ENCODE measurements at places on chromosomes 16 and 17. TPM values are rescaled to one million over a fixed set of nuclear protein-coding genes. Genes with fewer than 3 reads are reported as not detected.

Gene NT5C3B
- total RNA-seq: 25.7 TPM

Gene SUPT4H1
- total RNA-seq: 47.0 TPM

Gene HCRT
- total RNA-seq: not detected

Gene NEUROD2
- not detected for total RNA-seq

DNA sequence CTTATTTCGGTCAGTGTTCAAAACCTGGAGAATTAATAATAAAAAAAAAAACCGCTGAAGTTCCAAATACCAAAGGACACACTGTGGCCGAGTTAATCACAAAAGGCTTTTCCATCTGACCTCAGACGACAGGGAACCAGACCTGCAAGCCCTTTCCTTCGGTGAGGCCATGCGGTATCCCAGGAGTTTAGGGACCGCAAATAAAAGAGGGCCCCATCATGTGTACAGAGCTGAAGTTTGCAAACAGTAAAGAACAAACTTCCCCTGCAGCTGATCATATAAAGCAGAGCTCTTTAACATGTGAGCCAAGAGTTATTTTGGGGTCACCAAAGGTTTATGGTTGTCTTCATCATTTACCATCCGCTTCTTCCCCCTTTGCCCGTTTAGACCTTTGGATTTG is 33.0 kb upstream of the FOXJ1 start:
- DNase-seq: no peak

DNA sequence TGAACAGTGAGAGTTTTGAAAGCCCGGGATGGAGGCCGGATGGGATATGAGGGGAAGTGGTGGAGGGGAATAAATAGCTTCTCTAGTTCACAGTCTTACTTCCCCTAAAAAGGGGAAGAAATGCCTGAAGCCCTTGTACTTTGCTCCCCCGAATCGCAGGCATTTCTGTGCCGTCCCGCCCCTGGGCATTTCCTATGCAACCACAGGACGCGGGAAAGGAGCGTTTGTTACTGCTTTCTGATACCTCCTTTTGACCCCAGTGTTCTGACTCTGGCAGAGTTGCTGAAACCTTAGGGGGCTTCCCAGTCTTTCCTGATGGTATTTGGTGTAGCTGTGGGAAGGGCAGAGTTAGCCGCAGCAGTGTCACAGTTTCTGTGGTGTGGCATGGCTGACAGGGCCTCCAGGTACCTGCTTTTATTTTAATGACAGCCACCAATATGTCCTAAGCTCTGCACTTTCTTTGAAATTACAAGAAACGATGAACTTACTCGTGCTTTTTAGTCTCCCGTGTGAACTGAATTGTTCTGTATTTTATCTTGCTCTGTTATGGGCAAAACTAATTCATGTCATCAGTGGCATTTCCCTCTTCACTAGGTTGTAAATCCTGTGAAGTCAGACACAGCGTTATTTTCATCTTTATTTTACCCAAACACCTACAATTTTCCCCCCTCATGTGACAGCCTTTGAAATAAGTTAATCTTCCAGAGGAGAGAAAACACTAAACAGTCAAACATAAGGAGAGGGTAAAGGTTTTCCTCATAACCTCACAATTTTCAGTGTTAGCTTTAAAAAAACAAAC is 27.1 kb downstream of the USP10 start:
- DNase-seq: peak; percentile 52

DNA sequence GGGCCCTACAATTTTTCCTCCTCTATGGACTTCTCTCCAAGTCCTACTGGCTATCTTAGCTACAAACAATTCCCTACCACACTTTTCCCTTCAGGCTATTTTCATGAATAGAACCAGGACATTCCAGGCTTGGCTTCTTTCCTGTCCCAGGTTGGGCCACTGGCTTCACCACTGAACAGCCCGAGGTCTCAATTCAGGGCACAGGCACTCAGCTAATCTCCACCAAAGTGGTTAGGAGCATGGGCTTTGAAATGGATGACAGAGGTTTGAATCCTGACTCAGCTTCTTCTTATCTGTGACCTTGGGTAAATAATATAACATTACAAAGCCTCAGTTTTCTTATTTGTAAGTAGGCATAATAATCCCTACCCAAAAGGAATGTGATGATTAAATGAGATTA is 50.9 kb upstream of the ZNF629 start:
- no peak for DNase-seq

DNA sequence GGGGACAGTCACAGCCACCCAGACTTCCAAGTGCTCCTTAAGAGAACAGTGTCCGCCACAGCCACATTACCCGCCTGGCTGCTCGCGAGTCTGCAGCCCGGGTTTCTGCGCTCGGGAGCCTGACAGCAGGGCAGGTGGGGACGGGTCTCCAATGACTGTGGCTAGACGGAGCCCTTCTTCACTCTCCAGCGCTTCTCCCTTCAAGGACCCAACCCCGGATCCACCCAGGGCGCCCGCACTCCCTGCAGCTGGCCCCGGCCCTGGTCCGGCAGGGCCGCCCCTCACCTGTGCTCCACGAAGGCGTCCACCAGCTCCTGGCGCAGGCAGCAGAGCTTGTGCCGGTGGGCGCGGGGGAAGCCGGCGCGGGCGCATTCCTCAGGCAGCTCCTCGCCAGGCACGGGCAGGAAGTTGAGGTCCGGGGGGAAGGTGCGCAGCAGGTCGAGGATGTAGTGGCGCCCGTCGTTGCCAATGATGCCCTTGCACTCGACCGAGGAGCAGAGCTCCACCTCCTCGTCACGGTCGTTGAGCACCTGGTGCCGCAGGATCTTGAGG is 13.9 kb downstream of the CLUH start:
- no peak for DNase-seq

DNA sequence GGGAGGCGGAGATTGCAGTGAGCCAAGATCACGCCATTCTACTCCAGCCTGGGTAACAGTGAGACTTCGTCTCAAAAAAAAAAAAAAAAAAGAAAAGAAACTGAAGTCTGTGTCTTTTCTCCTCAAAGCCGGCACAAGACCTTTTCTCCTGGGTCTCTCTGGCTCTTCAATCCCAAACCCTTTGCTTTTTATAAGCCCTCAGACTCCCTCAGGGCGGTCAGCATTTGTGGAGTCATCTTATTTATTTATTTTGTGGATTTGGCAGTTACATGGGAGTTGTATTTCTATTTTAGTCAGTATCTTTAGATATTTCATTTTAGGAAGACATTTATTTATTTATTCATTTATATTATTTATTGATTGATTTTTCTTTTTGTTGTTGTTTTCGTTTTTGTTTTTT is 57.7 kb upstream of the MAP3K14 start:
- DNase-seq: no peak

GRCh38 chr16:3690980-3691720 is 26.2 kb downstream of the TRAP1 start:
- no peak for DNase-seq

DNA sequence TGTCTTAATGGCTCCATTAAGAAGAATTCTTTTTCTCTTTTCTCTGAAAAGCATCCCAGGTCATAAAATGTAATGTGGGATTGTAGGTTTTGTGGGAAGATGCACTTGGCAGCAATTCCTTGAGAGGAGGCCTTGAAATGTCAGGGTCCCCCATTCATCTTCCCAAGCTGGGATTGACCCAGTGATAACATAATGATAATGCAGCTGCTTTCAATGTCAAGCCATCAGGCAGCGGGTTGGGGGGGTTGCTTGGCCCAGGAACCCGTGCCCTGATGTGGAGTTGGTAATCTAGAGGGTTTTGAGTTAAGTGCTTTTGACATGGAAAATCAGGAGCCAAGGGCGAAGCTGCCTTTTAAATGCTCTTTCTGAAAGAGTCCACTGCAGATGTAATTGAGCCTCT is 484.0 kb downstream of the WWOX start:
- DNase-seq: no peak

GRCh38 chr16:74748616-74749026 is 26.0 kb downstream of the FA2H start:
- no peak for DNase-seq

GRCh38 chr16:50155925-50156324 is 2.8 kb downstream of the TENT4B start:
- no peak for DNase-seq

GRCh38 chr16:64426131-64426666 is 695.7 kb downstream of the CDH11 start:
- DNase-seq: no peak

Data from CD4-positive, alpha-beta T cell (primary cell).